ENCODE measurements at places on chromosomes 2 and 18. TPM values are rescaled to one million over a fixed set of nuclear protein-coding genes. Genes with fewer than 3 reads are reported as not detected.

Gene SLC11A1
- polyA plus RNA-seq, result 0.31 TPM

Gene KCNJ13
- polyA plus RNA-seq, result not detected

Gene GATA6
- polyA plus RNA-seq, result not detected

Gene MC5R
- polyA plus RNA-seq, result not detected

GRCh38 chr2:53208815-53209214 lies 558.8 kb upstream of the CHAC2 start:
- DNase-seq, result no peak

DNA sequence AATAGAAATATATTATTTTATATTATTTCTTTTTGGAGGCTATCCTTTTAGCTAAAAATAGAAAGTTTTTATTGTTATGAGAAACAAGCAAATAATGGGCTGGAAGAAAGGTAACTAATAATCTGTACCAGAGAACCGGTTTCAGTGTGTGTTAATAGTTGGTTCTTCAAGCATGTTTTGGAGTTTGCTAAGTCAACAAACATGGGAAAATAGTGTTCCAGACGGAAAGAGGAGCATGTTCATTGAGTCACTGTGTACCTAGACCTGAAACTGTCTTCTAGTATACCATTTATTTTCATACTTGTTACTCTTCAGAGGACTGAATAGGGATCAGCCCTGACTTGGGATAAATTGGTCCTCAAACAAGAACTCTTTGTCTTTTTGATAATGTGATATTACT lies 134.5 kb upstream of the CWC22 start:
- no peak for DNase-seq

DNA sequence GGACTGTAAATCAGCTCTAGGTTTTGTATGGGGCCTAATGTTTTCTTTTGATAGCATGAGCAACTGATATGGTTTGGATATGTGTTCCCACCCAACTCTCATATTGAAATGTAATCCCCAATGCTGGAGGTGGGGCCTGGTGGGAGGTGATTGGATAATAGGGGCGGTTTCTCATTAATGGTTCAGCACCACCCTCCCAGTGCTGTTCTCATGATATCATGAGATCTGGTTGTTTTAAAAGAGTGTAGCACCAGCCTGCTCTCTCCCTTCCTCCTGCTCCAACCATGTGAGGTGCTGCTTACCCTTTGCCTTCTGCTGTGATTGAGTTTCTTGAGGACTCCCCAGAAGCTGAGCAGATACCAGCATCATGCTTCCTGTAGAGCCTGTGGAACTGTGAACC lies 140.2 kb upstream of the SKOR2 start:
- no peak for DNase-seq

DNA sequence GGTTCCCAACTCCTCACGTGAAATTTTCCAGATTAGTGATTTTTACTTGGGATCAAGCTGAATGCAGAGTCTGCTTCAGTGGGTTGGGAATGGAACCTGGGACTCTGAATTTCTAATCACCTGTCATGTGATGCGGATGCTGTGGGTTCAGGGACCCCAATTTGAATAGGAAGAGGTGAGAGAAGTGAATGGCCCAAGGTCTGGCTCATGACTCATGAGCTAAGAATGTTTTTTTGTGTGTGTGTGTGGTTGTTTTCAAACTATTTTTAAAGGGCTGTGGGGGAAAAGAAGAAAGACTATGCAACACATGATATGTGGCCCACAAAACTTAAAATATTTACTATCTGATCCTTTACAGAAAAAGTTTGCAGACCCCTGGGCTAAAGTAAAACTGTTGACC lies 108.5 kb upstream of the CYRIA start:
- DNase-seq, result no peak
